ENCODE measurements at places on chromosomes 6 and 20.

DNA sequence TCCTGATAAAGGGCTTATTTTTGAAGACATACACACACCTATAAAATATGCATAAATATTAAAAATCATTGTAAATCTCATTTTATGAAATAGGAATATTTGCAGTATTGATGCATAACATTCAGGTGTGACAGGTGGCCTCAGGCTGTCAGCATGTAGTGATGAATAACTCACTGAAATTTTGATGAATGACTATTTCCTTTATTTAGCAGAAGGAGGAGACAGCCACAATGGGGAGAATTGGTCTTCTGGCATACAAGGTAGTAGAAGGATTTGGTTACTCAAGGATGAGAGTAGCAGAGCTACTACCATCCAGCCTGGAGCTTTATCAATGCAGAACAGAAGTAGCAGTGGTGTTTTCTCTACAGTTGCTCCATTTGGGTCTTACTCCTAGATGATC lies 47.2 kb downstream of the RGS17 start:
- no peak for DNase-seq

DNA sequence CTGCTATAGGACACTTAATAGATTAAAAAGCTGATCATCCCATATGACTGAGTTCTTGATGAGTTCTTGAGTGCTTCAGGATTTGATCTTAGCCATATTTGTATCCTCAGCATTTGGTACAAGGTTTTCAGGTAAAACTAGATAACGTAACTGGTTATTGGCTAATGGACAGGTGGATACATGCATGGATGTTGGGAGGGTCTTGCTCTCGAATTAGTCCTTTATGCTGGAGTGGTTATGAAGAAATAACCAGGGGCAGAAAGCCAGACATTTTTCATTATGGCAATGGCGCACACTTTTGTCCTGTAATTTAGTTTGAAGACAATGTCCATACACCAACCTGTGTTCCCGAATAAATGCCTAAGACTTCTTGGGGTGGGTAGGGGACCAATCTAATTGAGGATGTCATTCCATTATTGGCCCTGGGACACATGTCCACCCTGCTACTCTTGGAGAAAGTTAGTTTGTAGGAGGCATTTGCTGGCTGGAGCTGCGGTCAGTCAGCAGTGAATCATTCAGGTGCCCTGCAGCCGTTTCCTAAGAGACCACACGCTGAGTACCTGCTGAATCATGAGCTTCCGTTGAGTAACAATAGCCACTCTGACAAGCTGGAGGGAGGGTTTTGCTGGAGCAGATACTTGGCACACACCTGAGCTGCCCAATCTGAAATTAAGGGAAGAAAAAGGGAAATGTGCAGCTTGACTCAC lies 194.4 kb downstream of the FOXA2 start:
- peak; percentile 72 for DNase-seq

- no peak for DNase-seq
Observed at GRCh38 chr6:170247178-170247701, 43.6 kb downstream of the DLL1 start.

GRCh38 chr6:24959319-24959718 lies 23.6 kb upstream of the RIPOR2 start:
- no peak for DNase-seq

DNA sequence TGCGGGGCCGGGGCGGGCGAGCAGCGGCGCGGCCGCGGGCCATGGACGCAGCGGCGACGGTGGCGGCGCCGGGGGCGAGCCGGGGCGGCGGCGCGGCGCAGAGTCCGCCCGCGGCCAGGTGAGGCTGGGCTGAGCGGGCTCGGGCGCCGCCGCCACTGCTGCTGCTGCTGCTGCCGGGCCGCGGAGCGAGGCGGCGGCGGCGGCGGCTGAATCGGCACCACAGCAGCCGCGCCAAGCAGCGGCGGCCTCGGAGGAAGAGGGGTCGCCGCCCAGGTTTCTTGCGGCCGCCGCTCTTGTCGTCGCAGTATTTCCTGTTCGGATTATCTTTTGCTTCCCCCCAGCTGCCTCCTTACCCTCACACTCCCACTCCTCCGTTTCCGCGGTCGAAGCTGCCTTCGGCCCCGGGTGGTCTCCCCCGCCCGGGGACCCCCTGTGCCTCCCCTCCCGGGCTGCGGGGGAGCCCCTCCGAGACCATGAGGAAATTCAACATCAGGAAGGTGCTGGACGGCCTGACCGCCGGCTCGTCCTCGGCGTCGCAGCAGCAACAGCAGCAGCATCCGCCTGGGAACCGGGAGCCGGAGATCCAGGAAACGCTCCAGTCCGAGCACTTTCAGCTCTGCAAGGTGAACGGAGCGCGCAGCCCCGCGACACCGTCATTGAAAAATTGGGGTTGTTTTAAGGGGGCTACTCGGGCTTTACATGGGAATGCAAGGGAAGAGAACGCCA lies at the start of gene STXBP5:
Gene STXBP5 (plus strand): TSS at position 358 of the 726 bp plus-strand sequence. CDS start 116 bp downstream, at position 474.
- peak; percentile 17 for DNase-seq

DNA sequence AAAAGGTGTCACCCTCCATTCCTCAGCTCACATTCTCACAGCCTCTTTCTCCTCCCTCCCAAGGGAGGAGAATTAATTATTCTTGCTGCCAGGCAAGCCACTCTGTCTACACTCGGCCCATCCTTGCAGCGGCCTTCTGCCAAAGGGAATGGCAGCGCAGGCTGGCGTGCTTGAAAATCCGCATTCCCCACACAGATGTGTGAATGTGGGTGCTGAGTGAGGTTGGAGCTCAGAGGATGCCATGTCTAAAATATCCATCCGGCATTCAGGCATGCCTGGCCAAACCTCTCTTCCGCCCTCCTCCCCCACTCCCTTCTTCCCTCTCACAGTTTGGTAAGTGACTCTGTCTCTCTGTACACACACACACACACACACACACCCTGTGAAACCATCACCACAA lies 27.7 kb downstream of the PNPLA1 start:
- DNase-seq, result no peak

GRCh38 chr6:127737009-127737486 lies 160.1 kb downstream of the C6orf58 start:
- DNase-seq, result peak; percentile 76

DNA sequence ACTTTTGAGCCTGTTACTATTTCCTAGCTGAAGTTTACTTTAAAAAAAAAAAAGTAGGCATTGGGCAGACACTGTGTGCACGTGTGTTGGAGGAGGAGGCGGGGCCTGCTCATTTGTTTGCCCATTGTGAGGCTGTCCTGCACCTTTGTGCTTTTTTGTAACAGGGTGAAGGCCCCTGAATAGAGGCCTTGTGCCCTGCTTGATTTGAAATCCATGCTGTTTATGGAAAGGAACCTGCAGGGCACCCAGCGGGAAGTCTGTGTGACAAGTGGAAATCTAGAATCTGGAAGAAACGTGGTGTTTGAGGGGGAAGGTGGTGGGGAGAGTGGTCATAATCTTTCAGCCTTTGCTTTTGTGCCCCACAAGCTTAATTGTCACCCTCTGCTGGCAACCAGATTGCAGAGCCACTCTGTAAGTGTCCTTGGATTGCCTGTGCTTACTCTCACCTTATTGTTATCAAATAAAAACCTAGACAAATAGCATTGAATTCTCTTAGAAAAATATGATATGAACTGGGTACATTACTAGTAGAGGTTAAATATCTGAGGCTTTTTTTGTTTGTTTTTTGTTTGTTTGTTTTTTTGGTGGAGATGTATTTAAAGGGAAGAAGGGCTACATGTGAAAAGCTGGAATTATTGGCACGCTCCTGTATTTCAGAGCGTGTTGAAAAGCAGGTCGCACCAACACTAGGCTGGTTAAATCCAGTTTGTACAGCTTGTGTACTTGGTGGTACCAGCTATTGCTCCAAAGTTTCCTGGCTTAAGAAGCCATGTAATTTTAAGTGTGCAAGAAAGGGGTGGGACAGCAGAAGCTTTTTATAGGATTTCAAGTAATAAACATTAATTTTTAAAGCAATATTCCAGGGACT lies 156.3 kb downstream of the ARID1B start:
- peak; percentile 57 for DNase-seq

DNA sequence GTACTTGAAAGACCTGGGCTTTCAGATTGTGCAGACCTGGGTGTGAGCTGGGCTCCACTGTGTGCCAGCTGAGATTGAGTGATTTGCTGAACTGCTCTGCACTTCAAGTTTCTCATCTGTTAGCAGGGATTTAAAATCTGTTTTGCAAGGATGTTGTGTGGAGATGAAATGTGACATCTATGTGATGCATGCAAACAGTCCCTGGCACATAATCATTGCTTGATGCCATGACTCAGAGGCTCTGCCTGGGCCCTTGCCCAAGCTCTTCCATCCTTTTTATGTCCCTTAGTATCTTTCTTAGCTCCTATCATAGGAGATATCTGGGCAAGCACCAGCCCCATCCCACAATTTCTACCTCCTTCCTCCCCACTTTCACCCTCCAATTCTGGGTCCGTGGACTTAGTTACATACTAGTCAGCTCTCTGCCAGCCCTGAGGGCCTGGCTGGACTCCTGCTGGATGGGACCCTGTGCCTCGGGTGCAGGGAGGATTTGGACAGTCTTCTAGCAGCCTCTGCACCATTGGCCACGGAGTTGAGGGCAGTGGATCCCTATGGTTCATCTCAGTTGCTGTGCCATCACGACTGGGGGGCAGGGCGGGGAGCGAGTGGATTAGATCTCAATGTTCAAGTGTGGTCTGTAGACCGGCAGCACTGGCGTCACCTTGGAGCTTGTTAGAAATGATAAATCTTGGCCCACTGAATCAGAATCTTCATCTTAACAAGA lies 103.6 kb downstream of the MAP3K7 start:
- DNase-seq, result no peak

- no peak for DNase-seq
Observed at GRCh38 chr6:37801605-37801940, 18.0 kb upstream of the ZFAND3 start.

DNA sequence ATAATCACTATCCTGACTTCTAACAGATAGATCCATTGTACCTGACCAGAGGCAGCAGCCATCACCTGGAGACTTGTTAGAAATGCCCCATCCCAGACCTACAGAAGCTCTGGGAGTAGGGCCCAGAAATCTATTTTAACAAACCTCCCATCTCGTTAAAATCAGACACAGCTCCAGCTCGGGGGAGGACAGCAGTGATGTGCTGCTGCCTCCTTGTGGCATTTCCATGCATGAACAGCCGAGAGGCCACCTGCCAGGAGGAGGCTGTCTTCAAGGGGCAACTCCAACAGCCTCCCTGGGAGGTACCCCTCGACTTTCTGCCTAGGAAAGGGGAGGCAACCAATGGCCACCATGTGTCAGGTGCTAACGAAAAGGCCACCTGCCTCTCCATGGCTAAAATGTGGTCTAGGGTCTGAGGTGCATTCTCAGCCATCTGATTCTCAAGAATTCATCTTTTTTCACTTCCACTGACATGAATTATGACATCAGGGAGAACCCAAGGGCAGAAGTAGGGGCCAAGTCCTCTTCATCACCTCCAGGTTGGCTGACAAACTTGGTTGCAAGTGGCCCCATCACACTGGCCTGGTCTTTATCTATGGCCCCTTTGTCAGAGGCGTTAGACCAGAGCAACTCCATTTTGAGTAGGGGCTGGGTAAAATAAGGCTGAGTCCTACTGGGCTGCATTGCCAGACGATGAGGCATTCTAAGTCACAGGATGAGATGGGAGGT lies 12.2 kb upstream of the KCNK15 start:
- DNase-seq, result no peak

GRCh38 chr20:9052136-9052535 lies 16.8 kb upstream of the PLCB4 start:
- no peak for DNase-seq

DNA sequence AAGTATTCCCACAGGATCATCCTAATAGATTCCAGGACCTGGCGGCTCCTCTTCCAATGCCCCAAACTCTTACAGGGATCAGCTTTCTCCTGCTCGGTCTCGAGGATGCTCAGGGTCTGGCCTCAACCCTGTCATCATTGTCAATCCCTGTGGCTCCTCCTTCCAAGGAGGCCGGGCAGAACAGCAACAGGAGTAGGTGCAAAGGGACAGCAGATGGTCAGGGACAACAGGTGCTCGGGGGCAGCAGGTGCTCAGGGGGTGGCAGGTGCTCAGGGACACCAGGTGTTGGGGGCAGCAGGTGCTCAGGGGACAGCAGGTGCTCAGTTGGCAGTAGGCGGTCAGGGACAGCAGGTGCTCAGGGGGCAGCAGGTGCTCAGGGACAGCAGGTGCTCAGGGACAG lies 84.8 kb downstream of the TTLL2 start:
- DNase-seq, result no peak

DNA sequence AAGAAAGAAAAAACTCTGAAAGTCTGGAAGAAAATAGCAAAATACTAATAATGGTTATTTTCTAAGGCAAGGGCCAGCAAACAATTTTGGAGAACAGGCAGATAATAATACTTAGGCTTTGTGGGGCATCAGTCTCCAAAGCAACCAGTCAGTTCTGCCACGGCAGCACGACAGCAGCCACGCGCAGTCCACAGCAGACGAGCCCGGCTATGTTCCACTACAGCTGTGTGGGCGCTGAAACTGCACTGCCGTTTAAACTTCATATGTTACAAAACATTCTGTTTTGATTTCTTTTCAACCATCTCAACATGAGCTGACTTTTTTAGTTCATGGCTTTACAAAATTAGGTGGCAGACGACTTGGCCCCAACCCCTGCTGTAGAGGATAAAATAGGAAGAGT lies 29.9 kb downstream of the MRS2 start:
- DNase-seq, result no peak

DNA sequence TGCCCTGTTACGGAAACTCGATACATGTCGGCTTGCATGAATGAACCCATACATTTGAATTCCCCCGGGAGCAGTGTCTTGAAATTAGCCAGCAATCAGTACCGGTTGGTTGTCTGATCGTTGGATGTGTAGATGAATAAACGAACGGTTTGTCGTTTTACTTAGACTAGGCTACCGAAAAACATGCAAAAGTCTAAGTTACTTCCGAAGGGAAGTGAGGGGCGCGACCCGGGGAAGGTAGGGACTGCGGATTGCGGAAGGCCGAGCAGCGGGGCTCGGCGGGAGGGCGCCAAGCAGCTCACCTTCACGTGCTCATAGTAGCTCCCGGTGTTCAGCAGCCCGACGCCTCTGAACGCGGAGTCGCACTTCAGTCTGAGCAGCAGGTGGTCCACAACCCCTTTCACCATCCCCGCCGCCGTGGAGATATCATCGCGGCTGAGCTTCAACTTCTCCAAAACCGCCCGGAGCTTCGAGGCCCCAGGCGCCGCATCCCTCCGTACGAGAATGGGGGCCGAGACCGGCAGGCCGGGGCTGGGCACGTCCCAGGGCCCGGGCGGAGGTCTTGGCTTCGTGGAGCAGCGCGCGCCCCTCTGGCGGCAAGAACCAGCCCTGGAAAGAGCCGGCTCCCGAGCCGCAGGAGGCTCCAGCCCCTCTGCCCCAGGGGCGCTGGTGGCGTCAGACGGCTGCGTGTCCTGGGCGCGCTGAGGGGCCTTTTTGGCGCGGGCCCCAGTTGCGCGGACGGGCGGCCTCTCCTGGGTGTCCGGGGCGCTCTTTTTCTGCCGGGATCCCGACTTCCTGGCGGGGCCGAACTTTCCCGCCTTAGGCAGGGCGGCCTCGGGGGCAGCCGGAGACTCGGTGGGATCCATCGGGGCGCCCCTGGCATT lies 632 bp downstream of the CGAS start:
- DNase-seq, result peak; percentile 64

- no peak for DNase-seq
Observed at GRCh38 chr6:57305761-57306160, 11.7 kb upstream of the PRIM2 start.

- DNase-seq, result no peak
Observed at GRCh38 chr6:16045238-16045637, 83.6 kb upstream of the MYLIP start.

GRCh38 chr6:39945626-39946025 lies 11.4 kb upstream of the MOCS1 start:
- no peak for DNase-seq

- no peak for DNase-seq
Observed at GRCh38 chr6:137084090-137084489, 39.3 kb upstream of the IL20RA start.

- DNase-seq, result no peak
Observed at GRCh38 chr6:34146021-34146782, at the start of gene GRM4. Gene GRM4, minus strand, starts transcription at chr6:34146087. Its CDS starts 12,591 bp downstream, at chr6:34133496.

GRCh38 chr20:54163402-54163801 lies 10.4 kb downstream of the CYP24A1 start:
- DNase-seq, result no peak
